ENCODE measurements at places on chromosomes 3 and 15. TPM values are rescaled to one million over a fixed set of nuclear protein-coding genes. Genes with fewer than 3 reads are reported as not detected.

Gene C15orf39
- 2.6 TPM for polyA plus RNA-seq

Gene CCR4
- not detected for polyA plus RNA-seq

DNA sequence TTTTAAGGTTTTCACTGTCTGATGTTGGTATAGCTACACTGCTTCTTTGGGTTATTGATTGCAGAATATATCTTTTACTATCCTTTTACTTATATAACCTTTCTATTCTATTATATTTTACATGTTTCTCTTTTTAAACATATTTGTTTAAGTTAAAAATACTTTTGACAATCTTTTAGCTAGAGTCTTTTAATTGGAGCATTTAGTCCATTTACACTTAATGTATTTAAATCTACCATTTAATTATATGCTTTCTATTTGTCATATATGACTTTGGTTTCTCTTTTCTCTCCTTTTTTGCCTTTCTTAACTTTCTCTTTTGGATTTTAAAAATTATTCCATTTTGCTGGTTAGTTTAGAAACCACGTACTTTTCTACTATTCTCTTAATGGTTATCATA, 53.7 kb upstream of the PRR23C start:
- no peaks in the 10 kb centered on the region for H3K27me3 ChIP-seq
- H3K27ac ChIP-seq, result no peak overlapping the region
- no peak overlapping the region for H3K4me3 ChIP-seq
- H3K36me3 ChIP-seq, result no peaks in the 10 kb centered on the region

DNA sequence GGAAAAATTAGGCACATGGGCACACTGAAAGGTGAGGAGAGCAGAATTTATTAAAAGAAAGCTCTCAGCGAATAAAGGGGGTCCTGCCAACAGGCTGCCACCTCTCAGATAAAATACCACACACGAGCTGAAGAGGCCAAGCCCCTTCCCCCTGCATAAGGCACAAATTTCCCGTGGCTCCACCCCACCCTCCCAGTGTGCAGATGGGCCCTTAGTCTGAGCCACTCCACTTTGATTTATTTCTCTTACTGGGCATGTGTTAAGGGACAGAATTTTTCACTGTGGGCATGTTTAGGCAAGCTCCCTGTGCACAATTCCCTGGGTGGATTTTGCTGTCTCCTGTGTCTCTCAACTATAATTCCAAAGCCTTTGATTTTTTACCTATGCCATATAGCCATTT, 409.8 kb downstream of the TBL1XR1 start:
- no peaks in the 10 kb centered on the region for H3K27me3 ChIP-seq
- no peak overlapping the region for H3K4me3 ChIP-seq
- no peaks in the 10 kb centered on the region for H3K36me3 ChIP-seq
- no peaks in the 10 kb centered on the region for H3K4me1 ChIP-seq
- DNase-seq, result no peak

Gene ALDH1A3
- polyA plus RNA-seq, result 7.3 TPM

Gene CTDSPL
- 4.4 TPM for polyA plus RNA-seq

- H3K27me3 ChIP-seq, result no peaks in the 10 kb centered on the region
- no peak overlapping the region for H3K27ac ChIP-seq
- DNase-seq, result no peak
- no peaks in the 10 kb centered on the region for H3K36me3 ChIP-seq
- H3K4me3 ChIP-seq, result no peak overlapping the region
- H3K4me1 ChIP-seq, result no peaks in the 10 kb centered on the region
Observed at GRCh38 chr15:46701896-46702295, 1015.4 kb upstream of the SEMA6D start.

Gene MYO5C
- polyA plus RNA-seq, result 0.75 TPM

GRCh38 chr3:185164428-185165217, 11.8 kb upstream of the C3orf70 start:
- no peaks in the 10 kb centered on the region for H3K36me3 ChIP-seq
- no peak for DNase-seq
- H3K27ac ChIP-seq, result no peak overlapping the region
- no peaks in the 10 kb centered on the region for H3K4me1 ChIP-seq
- H3K4me3 ChIP-seq, result no peak overlapping the region

DNA sequence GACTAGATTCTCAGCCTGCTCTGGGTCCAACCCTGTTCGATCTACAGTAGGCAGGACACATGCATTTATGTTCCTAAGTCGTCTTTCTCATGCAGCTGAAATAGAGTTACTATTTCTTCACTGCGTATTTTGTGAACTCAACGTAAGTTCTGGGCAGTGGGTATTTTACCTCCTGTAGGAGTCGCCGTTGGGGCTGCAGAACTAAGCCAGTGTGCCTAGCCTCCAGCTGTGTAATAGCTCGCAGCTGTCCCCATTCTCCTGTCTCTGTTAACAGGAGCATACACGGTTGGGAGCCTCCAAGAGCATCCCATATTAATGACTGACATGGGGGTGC, 58.4 kb upstream of the HRH1 start:
- no peak for DNase-seq
- no peaks in the 10 kb centered on the region for H3K36me3 ChIP-seq
- H3K27ac ChIP-seq, result no peak overlapping the region
- H3K4me1 ChIP-seq, result no peaks in the 10 kb centered on the region
